ENCODE measurements at places on chromosomes 7 and 10. TPM values are rescaled to one million over a fixed set of nuclear protein-coding genes. Genes with fewer than 3 reads are reported as not detected.
A peak's percentile ranks its signal among the peaks of the same experiment; 100 is the strongest.

Gene PIK3CG
- total RNA-seq, result 28.8 TPM

Gene FBXL15
- total RNA-seq, result 13.0 TPM

Gene CPA5
- total RNA-seq, result 3.6 TPM

Gene CDC14C
- not detected for total RNA-seq

Gene MACC1
- 0.14 TPM for total RNA-seq

Gene SHLD2
- total RNA-seq, result 41.4 TPM

Gene ANKRD30A
- not detected for total RNA-seq

Gene CYP2C19
- total RNA-seq, result not detected

Gene CREB5
- 2.4 TPM for total RNA-seq

Gene GRID2IP
- total RNA-seq, result not detected

DNA sequence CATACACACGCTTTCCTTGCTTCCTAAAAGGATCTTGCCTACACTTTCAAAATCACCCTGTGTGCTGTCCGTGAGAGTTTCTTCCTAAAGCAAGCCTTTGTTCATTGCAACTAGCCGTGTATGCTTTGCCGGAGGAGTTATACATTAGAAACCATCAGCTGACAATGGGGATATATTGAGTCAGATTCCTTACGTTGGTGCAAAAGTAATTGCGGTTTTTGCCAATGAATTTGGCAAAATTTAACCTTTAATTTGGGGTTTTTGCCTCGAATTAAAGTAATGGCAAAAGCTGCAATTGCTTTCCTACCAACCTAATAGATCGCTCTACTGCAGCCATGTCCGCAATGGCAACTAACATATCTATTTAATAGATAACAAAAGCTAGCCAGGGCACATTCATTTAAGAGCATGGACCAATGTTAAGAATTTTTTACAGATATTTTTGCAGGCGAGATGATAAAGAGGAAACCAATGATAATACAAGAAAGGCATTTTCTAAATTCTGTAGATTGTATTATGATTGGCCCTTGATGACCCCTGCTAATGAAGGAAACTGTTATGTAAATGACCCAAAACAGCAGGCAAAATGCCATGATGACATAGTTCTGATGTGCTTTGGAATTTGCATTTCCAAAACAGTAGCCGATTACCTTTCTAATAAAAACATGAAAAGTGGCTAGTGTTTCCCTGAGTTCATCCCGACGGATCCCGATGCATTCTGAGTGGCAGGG, 184.8 kb upstream of the NRP1 start:
- DNase-seq, result no peak

- no peak for DNase-seq
These were observed 935 bp downstream of the TM9SF3 start for GRCh38 chr10:96585736-96586418.

DNA sequence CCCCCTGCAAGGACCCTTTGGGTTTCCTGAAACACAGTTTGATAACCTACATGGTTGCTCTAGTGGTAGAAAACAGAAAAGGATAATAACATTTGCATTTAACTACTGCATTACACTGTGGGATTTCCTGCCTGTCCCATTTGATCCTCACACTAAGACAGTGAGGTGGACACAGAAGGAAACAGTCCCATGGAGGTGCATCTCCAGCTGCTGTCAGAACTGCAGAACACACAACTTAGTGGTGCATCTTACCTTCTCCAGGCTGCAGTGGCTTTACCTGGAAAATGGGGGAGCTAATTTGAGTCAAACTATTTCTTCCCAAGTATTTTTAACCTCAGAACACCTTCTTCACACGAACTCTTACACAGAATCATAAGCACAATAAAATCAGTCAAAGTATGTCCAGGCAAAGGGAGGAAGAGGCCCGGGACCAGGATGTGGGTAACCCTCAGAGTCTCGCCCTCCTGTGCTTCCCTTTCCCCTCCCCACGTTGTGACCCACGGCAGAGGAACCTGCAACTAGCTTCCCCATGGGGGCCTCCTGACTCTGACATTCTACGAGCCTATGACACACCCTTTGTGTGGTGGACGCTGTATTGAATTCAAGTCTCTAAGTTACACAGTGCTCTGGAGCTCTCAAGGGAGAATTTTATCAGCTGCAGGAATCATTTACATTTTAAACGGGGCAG, 33.7 kb downstream of the SCRN1 start:
- peak; percentile 32 for DNase-seq

DNA sequence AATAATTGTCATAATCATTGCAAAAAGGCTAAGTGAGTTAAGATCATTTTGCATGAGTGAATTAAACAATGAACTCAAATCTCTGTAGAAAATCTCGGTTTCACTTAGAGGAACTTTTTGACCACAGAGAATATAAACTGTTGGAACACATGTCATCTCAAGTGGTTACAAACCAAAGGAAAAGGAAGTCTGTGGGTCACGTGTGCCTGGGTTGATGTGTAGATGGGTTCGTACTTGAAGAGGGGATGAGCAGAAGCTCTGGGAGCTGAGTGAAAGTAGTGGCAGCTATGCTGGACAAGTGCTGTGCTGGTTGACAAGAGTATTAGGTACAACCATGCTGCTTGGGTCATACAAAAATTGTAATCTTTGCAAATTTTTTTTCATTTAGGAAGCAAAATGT, 35.0 kb downstream of the GLRX3 start:
- no peak for DNase-seq

DNA sequence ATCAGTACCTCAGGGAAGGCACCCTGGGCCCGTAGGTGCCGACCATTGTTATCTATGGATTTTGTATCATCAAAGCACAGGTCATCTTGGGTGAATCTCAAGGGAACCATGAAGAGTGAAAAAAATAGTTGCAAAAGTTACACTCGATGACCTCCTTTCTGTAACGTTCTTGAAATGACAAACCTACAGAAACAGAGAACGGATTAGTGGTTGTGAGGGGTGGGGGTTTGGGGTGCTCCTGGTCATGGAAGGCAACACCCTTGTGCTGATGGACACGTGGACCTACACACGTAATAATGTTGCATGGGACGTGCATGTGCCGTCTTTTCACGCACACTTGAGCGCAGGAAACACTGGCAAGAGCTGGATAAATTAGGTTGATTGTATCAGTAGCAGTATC, 655.9 kb downstream of the SDK1 start:
- DNase-seq, result no peak

DNA sequence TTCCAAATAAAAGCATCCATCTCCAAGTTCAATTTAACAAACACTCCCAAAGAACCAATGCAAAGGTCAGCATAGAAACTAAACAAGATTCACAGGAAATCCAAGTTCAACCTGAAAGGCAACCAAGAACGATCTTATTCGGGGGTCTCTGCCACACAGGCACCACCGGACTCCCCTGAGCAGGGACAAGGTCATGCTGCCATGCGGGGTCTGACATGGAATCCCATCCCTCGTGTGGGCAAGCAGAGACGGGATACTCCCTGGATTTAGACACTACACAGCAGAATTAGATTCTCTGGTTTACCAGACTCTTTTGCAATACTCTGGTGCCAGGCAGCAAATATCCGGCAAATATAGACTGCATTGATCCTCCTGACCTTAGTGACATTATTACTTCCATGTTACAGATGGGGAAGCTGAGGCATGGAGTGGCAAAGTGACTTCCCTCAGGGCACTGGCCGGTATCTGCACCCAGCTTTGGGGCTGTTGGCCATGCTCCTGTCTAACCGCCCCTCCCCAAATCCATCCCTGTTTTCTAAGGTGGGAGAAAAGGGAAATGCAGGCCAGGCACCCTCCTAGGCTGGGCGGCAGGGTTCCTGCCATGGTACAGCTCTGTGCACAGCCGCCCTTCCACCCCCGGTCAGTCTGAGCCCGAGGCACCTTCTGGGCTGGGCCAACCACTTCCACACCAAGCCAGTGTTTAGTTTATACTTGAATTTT, 111.8 kb downstream of the VIPR2 start:
- DNase-seq, result no peak

DNA sequence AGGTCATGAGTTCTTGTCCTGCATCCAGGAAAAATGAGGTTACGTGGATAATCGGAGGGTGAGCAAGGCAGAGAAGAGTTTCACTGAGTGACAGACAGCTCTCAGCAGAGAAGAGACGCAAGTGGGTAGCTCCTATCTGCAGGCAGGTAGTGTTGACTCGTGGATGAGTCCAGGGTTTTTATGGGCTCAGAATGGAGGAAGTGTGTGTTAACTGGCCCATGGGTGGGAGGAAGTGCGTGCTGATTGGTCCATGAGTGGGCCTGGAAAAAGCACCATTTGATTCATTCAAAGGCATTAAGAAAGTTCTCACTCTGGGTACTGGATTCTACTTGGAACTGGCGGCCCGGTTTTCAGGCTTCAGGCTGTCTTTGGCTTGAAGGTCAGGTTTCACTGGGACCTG, 4.8 kb upstream of the DMTF1 start:
- DNase-seq, result no peak

GRCh38 chr7:53121374-53121773, 85.9 kb downstream of the POM121L12 start:
- DNase-seq, result no peak

DNA sequence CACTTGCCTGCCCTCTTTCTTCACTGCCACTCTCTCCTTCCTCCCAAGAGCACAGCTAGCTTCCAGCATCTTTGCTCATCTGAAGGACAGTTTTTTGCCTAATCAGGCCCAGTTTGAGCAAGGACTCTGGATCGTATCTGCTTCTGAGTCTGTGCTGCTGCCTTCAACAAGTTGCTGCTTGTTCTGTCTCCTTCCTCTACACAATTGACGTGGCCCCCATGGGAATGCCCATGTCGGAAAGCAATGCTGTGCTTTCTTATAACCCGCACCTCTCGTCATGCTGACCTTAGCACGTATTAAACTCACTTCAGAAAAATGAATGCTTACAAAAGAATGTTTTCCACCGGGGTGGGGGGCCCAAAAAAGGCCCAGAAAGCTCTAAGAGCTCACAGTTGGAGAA, 324.7 kb upstream of the C7orf33 start:
- DNase-seq, result no peak

GRCh38 chr10:31520986-31521831, 202.2 kb downstream of the ZEB1 start:
- DNase-seq, result no peak

DNA sequence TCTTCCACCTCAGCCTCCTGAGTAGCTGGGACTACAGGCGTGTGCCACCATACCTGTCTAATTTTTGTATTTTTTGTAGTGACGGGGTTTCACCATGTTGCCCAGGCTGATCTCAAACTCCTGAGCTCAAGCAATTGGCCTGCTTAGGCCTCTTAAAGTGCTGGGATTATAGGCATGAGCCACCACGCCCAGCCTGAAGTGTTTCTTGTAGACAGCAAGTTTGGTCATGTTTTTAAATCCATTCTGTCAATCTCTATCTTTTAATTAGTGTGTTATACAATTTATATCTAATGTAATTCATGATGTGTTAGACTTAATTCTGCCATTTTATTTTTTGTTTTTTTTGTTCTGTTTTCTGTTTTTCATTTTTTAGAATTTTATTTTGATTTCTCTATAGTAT, 17.2 kb upstream of the MXI1 start:
- no peak for DNase-seq

DNA sequence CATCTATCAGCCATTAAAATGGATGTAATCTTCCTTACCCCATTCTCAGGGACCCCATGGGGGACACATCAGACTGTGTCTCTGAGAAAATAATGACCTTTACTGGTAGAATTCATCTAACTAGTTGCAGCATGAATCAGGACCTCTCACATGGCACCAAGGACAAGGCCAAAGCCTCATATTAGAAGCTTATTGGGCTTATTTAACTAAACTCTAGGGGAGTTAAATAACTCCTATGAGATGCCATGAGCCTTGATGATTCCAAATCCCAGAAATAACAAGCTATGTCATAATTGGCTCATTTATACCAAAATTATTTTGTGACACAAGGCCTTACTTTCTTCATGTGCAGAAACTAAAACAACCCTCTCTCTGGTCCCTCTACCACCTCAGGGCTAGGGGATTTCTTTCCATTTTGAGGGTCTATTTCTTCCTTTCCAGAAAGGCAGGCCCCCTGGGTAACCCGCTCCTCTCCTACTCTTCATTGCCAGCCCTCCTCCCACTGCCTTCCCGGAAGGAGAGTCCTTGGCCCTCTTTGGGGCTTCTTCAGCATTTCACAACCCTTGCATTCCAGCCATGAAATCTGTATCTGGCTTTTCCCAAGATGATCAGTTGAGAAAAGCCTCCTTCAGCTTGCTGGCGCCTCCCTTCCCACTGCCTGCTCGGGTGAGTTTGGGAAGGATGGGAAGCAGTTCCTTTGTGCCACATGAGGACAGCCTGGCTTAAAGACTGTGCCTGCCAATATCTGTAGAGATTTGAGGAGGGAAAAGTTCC, 41.8 kb upstream of the TRIM8 start:
- no peak for DNase-seq

DNA sequence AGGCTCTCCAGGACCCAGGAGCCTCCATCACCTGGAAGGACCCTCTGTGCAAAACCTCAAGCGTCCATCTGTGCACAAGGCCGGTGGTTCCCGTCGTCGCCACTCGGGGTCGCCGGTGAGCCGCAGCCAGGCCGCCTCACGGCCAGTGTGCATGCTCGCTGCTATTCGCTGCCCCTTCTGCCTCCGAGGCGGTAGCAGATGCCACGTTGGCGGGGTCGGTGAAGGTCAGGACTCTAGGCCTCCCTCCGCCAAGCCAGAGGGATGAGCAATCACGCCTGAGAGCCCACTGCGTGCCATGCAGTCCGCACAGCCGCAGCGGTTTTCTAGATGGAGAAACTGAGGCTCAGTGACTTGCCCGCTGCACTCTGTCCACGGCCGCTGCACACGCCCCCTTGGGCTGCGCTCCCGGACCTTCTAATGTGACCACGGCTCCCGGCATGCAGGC, 5.7 kb downstream of the UPK3B start:
- DNase-seq, result peak; percentile 52

- DNase-seq, result no peak
These were observed 63.3 kb upstream of the DNAJB12 start for GRCh38 chr10:72417971-72418370.

DNA sequence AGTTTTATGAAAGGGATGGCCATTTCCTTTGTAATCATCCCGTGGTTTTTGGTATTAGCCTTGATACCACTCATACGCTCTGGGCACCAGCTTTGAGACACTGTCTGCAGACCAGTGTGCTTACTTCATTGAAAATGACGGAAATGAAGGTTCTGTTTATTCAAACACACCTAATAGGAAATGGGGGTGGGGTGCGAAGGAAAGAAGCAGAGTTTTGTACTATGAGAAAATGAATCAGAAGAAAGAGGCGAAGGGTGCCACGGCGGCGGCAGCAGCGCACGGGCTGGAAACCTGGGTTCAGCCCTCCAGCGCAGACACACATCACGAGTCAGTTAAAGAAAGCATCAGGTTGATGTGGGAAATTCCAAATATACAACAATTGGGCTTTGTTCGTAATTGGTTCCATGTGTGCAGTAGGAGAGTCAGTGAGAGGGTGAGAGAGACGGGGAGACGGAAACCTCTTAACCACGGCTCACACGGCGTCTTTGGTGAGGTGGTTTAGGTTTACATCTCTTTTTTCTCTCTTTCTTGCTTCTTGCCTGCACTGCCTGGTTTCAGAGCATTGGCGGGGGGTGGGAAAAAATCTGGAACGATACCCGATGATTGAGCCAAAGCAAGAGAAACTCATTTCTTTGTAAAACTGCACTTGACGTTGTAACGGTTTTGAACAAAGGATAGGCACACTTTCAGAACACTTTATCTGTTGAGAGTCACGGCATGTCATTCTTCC, 321.2 kb downstream of the FRMD4A start:
- peak; percentile 79 for DNase-seq

GRCh38 chr7:47758546-47758945, 176.6 kb upstream of the TNS3 start:
- no peak for DNase-seq
